ENCODE measurements at places on chromosomes 11 and 22. TPM values are rescaled to one million over a fixed set of nuclear protein-coding genes. Genes with fewer than 3 reads are reported as not detected.

FAM111B gene
- 0.65 TPM for total RNA-seq

ZBTB44 gene
- total RNA-seq: 50.2 TPM

TCN1 gene
- not detected for total RNA-seq

GPR83 gene
- total RNA-seq: 0.15 TPM

SOX6 gene
- total RNA-seq: 11.8 TPM

VSIG2 gene
- 6.9 TPM for total RNA-seq

TENM4 gene
- 9.1 TPM for total RNA-seq

SMPD1 gene
- 29.2 TPM for total RNA-seq

OR8D1 gene
- not detected for total RNA-seq

MUC6 gene
- not detected for total RNA-seq

HEPHL1 gene
- not detected for total RNA-seq

HPX gene
- 3.0 TPM for total RNA-seq
